ENCODE measurements at places on chromosomes 6 and 20.

DNA sequence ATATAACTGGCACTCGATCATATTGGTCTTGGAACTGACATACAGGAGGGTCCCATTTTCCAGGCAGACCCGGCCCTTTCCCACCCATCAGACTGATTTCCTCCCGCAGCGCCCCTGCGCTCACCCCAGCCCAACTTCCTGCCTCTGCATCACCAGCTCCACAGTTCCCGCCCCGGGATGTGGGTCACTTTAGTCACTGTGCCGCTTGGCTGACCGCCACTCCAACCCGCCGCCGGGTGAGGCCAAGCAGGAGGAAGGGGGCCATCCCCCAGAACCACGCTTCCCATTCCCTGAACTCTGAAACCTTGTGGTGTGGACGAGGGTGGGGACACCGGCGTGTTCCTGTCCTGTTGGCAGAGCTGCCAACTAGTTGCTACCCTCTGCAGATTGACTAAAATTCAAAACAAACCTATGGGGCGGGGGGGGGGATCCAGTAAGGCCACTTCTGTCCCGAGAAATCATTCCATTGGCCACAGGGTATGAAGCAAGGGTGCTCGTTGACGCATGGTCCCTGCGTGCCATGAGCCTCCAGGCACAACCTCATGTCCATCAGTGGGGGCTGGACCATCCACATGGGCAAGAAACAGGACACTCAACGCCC lies 12.3 kb downstream of the TGM2 start:
- DNase-seq = no peak

DNA sequence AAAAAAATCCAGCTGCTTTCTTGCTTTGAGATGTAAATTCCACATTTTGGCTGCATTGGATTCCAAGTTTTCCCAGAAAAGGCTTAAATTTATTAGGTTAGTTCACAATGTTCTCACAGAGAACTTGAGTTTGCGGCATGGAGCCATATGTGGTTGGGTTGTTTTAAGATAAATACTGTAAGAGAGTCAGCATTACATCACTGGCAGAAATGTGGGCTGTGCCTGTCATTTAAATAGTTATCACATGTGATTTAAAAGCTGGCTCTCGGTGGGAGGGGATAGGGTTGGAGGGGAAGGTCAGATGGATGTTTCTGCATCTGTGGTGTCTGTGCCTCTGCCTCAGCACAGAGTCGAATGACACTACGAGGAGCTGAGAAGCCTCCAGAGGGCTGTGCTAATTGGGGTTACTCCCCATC lies 73.8 kb upstream of the SCP2D1 start:
- DNase-seq = no peak

GRCh38 chr20:1856424-1856823 lies 38.8 kb upstream of the SIRPA start:
- no peak for DNase-seq

DNA sequence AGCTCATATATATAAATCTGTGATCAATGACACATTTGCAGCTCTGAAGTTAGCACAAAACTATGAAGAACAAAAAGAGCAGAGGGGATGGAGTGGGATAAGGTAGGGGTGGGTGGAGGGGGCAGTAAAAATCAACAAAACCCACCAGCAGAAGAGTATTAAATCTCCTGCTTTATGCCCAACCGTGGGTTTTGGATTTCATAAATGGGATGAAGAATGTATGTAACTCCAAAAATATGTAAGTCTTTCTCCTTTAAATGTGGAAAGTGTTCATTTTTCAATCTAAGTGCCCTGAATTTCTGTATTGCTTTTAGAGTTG lies 480.3 kb upstream of the MARCKS start:
- DNase-seq = no peak

GRCh38 chr20:40499391-40499790 lies 189.6 kb downstream of the MAFB start:
- DNase-seq = no peak

DNA sequence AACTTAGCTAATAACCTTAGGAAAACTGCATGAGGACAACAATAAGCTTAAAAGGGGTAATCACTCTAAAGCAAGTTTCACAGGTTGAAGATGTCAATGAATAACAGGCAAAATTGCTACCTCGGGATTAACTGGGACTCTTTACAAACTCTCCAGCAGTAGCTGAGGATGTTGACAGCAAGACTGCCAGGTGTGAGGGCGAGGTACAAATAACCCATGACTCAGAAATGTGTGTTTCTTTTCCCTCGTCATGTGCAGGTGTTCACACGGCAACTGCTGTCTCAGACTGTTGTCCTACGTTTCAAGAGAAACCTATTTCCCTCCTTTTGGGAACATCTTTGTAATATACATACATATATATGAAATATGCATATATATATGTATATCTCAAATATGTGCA lies 15.9 kb downstream of the BCAS1 start:
- no peak for DNase-seq

- no peak for DNase-seq
Measured at GRCh38 chr6:3045369-3045768, 22.9 kb upstream of the RIPK1 start.

GRCh38 chr20:18857640-18858039 lies 44.1 kb downstream of the SCP2D1 start:
- no peak for DNase-seq

DNA sequence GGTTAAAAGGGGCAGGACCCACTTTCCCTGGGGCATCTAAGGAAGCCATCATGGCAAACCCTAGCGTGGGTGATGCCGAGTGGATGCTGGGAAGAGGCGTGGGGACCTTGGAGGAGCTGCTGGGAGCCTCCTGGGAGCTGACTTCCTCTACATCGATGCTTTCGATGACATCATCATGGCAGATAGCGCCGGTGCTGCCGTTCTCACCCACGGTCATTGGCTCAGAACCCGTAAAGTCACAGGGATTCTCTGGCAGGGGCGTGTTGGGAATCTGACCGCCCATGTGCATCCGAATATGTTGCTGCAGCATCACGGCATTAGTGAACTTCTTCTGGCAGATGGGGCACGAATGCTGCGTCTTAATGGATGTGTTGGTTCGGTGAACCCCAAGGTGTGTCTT lies 12.1 kb downstream of the SALL4 start:
- no peak for DNase-seq

- no peak for DNase-seq
Measured at GRCh38 chr6:155946860-155947259, 491.2 kb upstream of the NOX3 start.

DNA sequence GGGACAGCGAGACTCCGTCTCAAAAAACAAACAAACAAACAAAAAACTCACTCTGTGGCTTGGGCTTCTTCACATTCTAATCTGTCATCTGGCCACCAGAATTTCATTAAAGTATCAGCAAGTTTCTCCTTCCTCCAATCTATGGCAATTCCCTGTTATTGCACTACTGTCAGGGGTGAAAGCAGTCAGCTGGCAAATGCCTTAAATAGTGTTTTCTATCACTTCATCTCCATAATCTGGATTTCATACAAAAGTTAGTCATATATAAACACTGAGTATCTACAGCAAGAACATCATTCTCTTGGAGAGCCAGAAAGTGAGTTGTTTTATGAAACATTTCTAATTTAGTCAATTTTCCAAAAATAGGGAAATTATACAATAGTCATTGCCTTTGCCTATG lies 56.1 kb downstream of the PHACTR3 start:
- DNase-seq = no peak

DNA sequence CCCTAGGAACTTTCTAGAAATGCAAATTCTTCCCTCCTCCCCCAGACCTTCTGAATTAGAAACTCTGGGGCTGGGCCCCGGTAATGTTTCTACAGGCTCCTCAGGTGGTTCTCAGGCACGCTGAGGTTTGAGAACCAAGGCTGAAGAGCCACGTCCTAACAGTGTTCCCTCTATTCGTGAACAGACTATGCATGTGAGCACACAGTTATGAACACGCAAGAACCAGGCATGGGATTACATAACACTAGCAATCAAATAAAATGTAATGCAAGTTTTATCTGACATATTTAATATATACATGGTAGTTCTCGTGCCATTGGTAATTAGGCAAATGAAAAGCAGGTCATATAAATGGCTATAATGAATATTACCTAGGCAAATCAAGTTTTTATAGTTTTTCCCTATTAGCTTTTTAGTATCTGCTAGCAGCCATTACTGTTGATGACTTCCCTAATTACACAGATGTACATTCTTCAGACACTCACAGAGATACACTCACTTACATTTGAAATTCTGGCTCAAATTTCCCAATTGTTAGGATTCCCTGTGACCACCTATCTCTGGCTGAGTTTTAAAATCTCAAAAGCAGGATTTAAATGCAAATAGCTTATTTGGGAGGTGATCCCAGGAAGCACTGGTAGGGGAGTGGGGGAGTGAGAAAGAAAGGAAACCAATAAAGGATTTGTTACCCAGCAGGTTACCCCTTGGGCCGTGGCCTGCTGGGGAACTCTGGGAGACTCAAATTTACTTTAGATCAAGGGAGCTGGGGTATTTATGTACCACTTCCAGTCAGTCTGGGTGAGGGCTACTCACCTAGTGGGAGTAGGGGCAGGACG lies 104.1 kb downstream of the TCP11 start:
- DNase-seq = no peak

- DNase-seq = no peak
Measured at GRCh38 chr20:45479822-45480221, 10.3 kb downstream of the WFDC2 start.

- DNase-seq = no peak
Measured at GRCh38 chr20:62814060-62814708, 2.7 kb upstream of the COL9A3 start.

DNA sequence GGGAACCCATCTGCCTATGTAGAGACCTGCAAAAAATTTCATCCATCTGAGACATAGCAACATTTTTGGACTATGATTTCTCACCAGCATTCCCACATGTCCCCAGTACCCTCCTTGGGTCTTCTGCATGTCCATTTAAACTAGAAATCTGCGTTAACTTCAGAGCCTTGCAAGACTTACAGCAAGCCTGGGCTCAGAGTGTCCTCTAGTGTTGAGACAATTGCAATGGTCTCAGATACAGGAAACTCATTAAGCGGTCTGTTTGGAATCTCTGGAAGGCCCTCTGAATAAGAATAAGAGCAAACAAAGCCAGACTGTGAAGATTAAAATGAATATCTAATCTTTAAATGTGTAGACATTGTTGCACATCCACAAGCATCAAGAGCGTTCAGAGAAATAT lies 20.5 kb upstream of the PI3 start:
- DNase-seq = no peak

DNA sequence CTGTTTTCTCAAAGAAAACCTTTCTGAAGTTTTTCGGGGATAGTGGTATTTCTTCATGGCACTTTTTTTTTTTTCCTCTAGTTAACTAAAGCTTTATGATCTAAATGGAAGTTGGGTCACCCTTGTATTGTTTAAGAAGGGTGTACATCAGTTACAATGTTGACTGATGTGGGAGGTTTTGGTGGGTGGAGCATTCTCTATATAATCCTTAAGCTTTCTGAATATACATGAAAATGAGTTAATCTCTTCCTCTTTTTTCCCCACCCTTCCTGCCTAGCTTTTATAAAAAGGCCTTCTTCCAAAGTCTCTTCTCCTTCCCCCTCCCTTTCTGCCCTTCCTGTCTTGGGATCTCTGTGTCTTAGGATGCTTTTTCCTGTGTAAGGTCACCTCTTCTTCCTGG lies 47.2 kb downstream of the DHX35 start:
- DNase-seq = no peak

DNA sequence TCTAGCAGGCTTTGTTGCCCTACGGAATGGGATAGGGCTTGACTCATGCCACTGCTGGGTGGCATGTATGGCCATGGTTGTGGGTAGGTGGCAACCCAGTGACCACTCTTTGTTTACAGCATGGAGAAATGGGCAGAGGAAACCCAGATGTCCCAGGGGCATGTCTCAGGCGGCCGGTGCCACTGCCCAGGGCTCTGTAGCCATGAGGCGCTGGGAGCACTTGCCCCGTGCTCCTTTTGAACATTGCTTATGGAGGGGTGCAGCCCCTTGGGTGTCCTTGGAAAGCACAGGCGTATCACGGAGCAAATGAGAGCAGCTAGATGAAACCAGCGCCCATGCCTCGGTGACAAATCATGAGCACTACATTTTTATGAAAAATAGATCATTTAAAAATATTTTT lies 212.5 kb upstream of the ECI2 start:
- no peak for DNase-seq

DNA sequence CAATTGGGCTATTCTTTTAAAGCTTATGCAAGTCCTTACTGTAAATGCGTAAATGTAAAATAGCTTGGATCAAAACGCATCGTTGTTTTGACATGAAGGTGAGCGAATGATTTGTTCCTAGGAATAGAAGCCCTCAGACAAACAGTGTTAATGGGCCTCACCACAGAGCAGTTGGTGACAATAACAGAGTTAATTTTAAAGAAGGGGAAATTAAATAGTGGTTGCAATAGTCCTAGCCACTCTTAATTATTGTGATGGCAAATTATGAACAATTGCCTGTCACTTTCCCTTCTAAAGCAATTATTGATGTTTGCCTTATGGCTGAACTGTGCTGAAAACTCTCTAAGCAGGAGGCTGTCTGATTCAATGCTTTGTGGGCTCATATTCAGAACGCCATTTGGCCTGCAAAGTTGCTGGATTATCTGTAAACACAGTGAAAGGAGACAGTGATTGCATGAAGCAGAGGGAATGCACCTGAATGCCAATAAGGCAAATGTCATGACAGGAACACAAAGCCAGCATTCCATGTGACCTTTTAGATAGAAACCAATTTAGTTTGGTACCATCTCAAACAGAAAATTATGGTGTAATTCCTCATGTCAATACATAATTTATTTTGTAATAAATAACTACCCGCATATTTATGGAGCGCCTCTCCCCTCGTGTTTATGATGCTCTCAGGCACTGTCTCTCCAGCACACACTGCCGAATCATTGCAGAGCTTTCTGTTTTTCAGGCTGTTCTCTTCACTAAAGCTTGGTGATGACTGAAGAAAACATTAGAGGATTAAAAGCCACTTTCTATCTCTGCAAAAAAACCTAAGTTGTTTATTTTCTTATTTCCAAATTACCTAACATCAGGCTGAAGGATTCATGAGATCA lies 387.5 kb downstream of the HACE1 start:
- DNase-seq = no peak

- no peak for DNase-seq
Measured at GRCh38 chr20:50815162-50815989, 20.5 kb downstream of the BCAS4 start.

- no peak for DNase-seq
Measured at GRCh38 chr6:57207872-57208271, 14.2 kb downstream of the RAB23 start.

DNA sequence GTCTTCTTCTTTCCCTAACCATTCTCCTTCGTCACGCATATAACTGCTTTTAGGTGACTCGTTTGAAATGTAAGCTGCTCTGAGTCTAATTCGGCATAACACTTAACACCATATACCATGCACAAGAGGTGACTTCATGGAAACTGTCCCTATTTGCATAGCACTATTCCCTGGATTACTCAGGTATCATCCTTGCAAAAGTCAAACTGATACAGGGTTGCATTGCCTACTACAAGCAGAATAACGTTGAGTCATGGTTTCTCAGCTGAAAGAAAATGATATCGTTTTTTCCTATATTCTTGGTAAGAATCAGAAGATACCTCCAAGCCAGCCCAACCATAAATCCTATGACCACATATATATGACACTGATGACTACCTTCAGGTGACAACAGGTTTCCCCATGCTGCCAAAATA lies 227.5 kb downstream of the ATXN1 start:
- no peak for DNase-seq

All from stimulated activated CD4-positive, alpha-beta T cell treated with anti-CD3 and anti-CD28 coated beads, Interleukin-1b, Interleukin-23, amount 100 ng/mL, for 1 hour (primary cell).